ENCODE measurements at places on chromosomes 1 and 21.

DNA sequence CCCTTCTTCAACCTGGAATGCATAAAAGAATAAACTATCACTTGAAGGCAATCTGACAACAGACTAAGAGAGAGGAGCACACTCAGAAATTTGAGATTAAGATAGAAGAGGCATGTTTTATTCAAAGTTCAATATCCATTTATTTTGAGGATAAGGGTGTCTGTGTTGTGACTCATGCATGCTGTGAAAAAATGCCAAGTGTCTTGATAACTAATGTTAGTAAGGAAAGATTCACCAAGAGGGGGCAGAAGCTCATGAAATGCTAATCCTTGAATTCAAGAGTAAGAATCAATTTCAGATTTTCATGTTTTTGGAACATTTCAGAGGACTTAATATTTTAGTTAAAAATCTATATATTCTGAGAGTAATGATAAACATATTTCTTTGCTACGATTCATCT is 94.0 kb downstream of the IFI44 start:
- no peak for DNase-seq

DNA sequence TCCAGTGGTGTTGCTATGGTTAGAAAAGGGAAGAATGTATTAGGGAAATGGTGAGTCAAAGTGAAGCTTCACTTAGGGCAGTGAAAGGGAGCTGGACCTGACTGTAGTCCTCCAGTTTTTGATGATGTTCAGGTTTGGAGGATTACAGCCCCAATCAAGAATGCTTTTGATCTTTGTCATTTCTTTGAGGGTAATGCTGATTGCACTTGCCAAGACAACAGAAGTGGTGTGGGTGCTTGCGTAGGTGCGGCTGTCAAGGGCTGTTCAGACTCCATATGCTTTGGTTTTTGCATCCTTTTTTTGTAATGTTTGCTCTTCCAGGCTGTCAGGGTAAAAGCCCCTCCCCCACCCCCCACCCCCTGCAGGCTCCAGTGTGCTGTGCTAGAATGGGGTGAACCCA is 38.9 kb downstream of the HHAT start:
- no peak for DNase-seq

DNA sequence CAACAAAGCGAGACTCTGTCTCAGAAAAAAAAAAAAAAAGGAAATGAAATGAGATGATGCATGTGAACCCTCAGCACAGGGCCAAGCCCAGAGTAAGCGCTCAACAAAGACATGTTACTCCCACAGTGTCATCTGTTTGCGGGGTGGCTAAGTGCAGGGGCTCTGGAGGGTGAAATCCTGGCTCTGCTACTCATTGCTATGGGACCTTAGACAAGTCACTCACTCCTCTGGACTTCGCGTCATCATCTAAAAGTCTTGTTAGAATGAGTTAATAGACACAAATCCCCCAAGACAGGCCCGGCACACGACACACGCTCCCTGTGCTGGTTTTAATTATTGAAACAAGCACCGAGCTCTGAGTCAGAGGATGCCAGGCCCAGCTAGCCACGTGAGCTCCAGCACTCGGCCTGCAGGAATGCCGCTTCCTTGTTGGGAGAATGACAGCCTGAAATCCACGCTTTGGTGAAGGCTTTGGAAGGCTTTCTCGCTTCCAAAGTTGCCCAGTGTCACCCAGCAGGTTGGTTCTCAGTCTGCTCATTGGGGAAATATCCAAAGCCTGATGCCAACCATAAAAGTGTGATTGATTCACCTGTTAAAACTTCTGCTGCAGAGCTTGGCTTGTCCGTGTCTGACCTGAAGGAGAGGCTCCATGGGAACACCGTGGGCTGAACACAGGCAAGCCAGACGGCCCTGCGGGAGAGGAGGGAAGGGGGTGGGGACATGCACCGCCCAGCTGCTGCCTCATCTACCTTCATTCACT is 36.7 kb upstream of the TARDBP start:
- no peak for DNase-seq

- DNase-seq, result no peak
Measured at GRCh38 chr21:45418301-45419071, 13.5 kb downstream of the COL18A1 start.

- DNase-seq, result no peak
Measured at GRCh38 chr1:48777219-48777895, 666 bp upstream of the BEND5 start.

GRCh38 chr1:62250126-62250726 is 55.6 kb downstream of the L1TD1 start:
- no peak for DNase-seq

DNA sequence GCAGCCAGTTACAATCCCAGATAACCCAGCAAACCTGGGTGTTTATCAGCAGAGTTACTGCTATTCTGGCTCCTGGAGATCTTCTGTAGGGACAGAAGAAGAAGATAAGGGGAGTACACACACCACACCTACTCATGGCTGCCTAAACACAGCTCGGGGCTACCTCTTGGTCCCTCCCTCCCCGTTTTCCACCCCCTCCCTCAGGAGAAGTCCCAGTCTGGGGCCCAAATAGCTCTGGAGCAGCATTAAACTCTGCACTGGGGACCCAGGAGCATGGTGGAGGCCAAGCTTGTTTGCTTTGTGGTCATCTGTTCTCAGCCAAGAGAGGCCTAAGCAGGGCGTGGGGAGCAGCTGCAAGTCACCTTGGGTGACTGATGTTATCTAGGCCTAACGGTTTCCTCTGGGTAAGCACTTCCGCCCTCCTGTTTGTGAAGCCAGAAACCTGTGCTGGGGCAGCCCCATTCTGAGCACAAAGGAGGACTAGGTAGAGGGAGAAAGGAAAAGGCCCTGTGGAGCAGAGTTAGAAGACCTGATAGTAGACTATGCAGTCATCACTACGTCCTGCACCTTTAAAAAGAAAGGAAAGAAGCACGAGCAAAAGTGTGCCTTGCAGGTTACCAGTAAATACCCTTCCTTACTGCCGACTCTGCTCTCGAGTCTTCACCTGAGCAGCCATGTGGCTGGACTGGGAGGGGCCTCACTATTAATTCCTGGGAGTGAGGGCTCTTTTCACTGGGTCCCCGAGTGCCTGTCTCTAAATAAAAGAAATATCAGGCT is 2.0 kb upstream of the RCSD1 start:
- DNase-seq, result peak; percentile 84

DNA sequence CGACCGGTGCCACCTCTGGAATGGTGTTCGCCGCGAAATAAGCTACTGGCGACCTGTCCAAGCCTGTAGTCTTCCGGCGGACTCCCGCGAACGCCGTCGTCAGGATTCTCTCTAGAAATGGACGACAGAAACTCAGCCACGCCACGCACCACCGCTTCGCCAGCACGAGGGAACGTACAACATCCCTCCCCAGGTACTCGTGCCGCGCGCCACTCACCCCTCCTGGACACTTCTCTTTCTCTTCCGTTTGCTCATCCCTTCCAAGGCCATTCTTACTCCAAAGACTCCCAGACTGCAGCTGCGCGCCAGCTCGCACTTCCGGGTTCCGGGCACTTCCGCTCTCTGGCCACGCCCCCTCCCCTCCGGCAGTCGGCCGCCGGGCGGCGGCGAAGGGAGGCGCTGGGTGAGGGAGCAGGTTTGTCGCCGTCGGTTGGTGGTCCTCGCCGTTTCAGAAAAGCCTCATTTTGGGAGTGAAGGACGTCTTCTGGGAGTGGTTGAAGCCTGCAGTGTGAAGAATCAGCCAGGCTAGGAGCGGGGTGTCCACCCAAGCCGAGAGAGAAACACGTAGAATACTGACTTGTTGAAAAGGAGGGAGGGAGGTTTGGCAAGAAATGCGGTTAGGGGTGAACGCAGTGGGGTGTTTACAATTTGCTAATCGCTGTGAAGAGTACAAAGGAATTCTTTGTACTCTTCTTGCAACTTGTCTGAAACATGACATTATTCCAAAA is at the start of gene RBM34:
Gene RBM34, minus strand, starts transcription at position 294 of the 728 bp plus-strand sequence. Its CDS starts 24 bp downstream, at position 270.
- DNase-seq, result peak; percentile 90

Measured in CD4-positive, alpha-beta T cell treated with Interleukin-2 at 100 ng/mL for 4 hours (primary cell).